ENCODE measurements at places on chromosomes 16 and 17.

DNA sequence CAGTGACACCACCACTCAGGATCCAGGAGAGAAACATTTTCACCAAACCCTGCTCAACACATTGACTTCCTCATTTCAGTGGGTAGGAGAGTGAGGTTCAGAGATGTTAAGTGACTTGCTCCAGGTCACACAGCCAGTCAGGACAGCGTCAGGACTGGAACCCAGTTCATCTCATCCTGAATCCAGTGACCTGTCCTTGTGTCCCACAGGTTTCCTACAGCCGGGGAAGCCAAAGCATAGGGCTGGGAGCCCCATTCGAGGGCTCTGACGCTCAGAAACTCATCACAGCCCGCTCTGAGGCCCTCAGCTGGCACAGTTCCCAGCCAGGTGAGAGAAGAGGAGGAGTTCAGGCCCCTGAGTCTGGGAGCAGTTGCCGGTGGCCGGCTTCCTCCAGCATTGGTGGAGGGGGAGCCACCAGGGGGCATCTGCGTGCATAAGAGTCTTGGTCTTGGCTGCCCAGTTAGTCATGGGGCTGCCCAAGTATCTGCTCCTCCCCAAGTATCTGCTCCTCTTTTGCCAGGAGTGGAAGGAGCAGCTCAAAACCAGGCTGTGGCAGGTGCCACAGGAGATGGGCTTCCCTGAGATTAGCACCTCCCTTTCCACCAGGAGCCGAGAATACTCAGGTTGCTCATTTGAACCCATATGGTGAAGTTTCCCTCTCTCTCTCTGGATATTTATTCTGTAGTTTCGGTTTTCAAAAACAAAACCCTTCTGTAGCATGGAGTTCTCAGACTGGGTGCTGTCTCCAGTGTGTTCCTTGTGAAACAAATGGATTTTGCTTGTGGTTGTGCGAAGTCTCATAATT is 56.0 kb downstream of the TNFRSF13B start:
- DNase-seq: no peak

GRCh38 chr16:86458149-86458777 is 52.1 kb upstream of the FOXF1 start:
- no peak for DNase-seq

DNA sequence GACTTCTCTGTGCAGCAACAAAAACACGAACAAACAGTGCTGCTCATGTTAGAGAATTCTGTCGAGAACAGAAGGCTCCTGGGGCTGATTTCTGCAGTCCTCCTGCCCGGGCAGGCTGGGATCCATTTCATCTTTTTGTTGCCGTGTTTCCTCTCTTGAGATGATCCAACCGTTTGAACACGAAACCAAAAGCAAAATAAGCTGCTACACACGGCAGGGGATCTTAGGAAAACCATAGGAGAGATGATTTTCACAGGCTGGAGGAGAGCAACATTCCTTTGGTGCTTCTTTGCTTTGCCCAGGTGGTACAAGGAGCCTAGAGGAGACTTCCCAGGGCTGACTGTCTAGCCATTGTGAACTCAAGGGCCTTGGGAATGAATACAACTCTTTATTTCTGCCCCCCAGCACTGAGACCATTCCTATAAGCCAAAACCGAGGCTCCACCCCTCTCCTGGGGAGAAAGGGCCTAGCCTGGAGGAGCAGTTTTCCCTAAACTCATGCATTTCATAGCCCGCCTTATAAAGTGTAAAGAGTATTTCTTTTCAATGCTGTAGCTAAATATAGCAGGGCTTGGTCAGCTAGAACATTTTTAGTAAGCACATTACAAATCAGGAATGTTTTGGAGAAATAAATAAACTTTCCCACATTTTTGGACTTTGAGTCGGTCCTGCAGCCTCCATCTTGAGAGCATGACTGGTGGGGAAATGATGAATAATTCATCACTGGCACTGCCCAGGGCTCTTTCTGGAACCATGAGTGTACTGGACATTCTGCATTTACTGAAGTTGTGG is 7.7 kb downstream of the FOXL1 start:
- no peak for DNase-seq

GRCh38 chr16:28149011-28149888 is 62.5 kb downstream of the XPO6 start:
- no peak for DNase-seq

GRCh38 chr16:67914758-67915495 is 16.7 kb downstream of the CTRL start:
- no peak for DNase-seq

DNA sequence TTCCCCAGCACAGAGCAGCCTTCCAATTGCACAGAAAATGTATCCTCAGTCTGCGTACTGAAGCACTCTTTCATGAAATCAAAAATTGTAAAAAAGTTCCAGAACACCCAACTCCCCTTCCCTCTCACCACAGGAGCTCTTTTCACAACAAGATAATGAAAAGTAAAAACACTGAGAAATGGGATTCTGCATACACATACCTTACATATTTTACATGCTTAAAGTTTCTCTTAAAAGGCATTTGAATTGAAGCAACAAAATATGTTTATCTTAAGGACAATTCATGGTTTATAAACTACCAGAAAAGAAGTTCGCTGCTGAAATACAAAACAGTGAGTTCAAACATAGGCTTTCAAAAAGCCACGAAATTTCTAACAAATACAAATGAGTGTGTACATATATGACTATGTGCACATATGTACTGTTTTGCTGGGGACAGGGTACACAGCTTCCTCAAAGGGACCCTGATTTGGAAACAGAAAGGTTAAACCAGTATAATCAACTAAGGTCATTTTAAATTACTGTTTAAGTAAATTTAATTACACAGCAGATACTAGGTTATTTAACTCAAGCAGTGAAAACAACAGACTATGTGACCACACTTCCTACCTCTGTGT is 33.8 kb downstream of the COG1 start:
- DNase-seq: no peak

DNA sequence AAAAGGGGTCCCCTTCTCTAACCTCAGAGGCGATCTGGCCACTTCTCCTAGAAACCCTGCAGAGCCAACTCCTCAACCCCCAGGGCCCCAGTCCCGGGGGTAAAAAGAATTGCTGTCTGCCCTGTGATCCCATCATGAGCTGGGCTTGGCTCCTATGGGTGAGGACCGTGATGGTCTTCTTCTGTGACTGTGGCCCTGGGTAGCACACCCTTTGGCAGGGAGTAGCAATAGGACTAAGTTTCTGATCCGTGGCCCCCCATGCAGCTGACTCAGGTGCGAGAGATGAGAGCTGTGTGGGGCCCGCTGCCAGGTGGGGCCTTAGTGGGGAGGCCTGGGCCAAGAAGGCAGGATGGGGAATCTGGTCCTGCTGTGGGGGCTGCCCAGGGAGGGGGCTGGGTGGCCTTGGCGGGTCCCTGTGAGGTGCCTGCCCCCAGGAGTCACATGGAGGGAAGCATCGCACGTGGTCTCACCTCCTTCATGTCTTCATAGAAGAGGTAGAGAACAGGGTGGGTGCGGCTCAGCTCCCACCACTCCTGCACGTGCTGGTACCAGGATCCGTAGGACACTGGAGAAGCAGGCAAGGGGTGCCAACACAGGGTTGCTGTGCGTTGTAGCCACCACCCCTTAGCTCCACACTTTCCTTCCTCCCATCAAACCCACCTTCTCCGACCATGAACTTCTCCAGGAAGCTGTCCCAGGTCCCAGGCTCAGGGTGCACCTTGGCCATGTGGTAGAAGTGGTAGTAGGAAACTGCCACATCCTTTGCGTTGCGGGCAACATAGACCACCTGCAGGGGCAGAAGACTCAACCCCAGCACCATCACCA is 3.3 kb downstream of the SULT1A1 start:
- no peak for DNase-seq

DNA sequence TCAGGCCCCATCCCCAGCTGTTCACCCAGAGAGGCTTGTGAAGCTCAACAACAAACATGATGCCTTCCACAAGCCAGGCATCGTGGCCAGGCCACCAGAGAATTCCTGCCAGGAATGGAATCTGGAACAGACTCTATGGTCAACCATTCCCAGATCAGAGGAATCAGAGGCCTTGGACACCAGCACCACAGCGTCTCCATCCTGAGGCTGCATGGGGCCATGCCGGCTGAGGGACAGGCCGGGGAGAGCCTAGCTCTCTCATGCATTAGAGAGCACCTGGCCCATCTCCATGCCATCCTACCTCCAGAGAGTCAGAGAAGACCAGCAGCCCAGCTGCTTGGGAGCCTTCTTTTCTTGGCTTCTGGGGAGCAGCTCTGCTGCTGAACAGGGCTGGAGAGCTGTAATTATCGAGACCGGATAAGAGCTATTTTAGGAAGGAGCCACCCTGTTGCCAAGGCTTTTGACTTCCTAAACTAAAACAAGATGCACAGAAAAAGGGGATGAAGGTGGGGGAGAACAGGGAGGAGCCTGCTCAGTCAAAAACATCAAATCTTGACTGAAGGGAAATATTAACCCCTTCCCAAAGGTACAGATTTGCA is 24.5 kb upstream of the MTMR4 start:
- no peak for DNase-seq
